ENCODE measurements at places on chromosomes 2 and 18. TPM values are rescaled to one million over a fixed set of nuclear protein-coding genes. Genes with fewer than 3 reads are reported as not detected.

Gene NYAP2
- not detected for total RNA-seq

Gene EFHD1
- total RNA-seq = 3.1 TPM

Gene PNPT1
- 26.4 TPM for total RNA-seq

DNA sequence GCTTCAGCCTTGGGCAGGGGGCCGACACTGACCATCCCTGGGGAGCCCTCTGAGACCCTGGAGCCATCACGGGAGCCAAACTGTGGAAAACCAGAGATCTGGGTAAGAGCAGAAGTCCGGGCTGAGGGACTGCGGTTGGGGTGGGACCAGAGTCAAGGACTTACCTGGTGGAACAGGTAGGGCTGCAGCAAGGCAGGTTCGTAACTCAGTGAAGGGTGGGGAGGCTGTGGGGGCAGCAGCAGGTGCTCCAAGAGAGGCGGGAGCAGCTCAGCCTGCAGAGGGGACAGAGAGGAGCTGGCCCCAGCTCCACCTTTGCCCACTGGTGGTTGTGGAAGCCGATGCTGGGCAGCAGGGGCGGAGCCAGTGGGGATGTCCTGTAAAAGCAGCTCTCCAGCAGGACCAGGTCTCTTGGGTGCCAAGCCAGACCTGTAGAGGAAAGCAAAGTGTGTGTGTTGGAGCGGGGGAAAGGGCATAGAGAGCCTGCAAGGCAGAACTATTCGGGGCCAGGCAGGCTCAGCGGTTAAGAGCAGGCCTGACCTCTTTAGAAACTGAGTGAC is 6.7 kb downstream of the PTPRN start:
- no peak for DNase-seq

DNA sequence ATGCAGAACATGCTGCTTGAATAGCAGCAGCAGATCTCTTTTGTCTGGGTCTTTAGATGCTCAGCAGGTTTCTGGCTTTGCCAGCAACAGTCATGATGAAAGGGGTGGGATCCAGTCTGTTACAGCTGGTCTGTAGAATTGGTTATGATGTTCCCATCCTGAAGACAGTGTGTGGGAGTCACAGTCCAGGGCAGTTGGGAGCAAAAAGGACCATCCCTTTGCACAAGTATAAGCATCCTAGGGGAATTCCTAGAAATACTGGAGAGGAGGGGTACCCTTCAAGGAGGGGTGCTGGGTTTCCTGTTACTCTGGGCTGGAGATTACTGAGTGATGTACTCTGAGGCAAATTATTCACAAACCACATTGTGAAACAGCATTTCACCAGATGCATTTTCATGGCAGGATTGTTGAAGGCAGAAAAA is 119.9 kb upstream of the RND3 start:
- no peak for DNase-seq
